ENCODE measurements at places on chromosomes 6 and 20.

DNA sequence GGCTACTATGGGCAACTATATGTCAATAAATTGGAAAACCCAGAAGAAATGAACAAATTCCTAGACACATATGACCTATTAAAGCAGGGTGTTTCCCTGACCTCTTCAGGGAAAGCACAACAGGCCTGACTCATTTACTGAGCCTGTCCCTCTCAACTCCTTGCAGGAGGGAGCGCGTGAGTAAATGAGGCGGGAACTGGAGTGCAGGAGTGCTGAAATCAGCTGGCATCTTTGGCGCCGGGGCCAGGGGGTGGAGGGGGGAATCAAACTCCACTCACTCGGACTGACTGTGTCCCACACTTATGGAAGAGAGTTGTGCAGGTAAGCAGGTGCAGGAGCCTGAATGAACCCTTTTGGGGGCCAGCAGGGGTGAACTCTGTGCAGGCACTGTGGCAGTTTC lies 671.2 kb upstream of the PTCHD4 start:
- no peak for DNase-seq

DNA sequence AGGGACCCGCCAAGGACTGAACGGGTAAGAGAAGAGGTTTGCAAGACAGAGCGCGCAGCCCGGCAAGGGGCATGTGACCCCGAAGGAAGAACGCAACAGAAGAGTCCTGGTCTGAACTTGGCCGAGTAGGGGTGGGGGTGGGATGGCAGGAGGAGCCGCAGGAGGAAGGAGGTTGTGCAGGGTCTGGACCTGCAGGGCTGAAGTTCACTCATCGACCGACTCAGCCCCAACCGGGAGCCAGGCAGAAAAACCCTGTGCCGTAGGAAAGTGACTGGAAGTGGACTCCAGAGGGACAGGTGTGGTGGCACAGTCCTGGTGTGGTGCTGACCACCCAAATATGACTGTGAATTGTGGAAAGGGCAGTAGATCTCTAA lies 15.2 kb downstream of the ADISSP start:
- no peak for DNase-seq

DNA sequence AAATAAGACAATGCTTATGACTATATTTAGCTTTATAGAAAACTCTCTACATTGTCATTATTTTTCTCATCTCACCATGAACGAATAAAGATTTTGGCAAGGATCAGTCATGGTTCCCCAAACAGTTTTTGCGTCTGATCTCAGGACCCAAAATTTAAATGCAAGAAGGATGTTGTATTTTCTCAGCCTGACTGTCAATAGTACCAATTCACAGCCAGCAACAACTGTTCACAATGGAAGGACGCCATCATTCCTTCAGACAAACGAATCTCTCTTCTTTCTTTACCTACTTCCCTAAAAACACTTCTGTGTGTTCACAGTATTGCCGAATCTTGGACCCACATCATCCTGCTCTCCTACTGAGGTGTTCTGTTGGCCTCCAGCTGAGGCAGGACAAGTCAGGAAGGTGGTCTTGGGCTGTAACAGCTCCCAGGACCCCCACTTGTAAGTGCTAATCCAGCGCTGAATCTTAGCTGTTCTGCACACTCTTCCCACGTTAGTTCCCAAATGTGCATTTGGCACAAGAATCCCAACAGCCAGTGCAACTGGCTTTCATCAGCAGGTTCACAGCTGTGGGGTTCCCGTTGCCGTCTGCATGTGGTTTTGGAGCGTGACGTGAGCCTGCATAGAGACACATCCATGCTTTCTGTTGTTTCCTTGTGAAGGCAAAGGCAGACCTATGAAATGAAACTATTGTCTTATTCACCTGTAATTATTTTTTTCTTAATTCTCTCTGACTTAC lies 600.0 kb downstream of the QKI start:
- no peak for DNase-seq

DNA sequence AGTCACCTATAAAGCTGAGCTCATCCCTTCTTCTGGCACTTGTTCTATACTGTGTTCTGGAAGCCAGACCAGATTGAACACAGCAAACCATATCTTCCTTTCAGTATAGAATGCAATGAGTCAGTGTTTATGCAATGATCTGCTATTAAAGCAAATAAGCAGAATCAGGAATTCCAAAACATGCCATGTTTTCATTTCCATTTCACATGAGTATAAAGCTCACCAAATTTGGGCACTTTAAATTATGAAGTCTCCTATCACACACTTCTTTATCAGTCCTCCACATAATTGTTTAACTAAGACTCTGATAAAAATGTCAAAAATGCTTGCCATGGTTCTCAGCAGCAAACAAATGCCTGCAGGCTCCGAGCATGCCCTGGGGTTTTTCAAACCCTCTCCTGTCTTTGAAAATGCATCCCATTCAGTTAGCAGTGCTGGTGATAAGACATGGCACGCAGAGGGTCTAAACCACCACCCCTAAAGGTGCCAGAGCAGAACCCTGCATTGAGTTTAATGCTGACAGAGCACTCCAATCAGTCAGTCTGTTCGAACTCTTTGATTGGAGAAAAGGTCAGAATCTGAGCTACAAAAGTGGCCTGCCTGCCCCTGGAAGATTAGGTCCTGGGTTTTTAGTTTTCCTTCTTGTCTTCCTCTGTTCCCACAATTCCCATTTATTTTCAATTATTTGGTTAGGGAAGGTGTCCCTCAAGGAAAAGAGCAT lies 234.1 kb downstream of the GMPR start:
- DNase-seq = no peak

- DNase-seq = peak; percentile 70
Observed at GRCh38 chr20:50575865-50576720, 65.9 kb downstream of the PTPN1 start.

- DNase-seq = no peak
Observed at GRCh38 chr20:9241232-9241692, 172.4 kb downstream of the PLCB4 start.

DNA sequence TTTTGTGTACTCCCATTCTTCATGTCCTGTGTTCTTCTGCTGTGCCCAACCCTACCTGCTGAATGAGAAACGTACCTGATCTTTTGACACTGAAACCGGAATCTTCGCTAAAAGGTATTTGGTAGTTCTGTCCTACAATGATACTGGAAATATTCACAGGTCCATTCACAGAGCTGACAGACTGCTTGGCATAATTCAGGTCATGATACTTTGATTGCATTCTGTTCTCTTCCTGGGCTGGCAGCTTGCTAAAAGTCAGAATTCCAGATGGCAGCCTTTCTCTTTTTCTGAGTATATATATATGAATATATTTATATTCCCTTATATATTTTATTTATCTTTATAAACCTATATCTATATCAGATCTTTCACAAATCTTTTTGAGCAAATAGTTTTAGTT lies 375.1 kb downstream of the PHF3 start:
- no peak for DNase-seq

- DNase-seq = peak; percentile 40
Observed at GRCh38 chr20:16107172-16107870, 465.9 kb downstream of the KIF16B start.

GRCh38 chr6:14259594-14260152 lies 142.1 kb downstream of the CD83 start:
- DNase-seq = no peak

GRCh38 chr20:21509079-21509596 lies 4.7 kb downstream of the NKX2-2 start:
- no peak for DNase-seq

GRCh38 chr6:144343701-144344428 lies 58.7 kb downstream of the UTRN start:
- DNase-seq = no peak

DNA sequence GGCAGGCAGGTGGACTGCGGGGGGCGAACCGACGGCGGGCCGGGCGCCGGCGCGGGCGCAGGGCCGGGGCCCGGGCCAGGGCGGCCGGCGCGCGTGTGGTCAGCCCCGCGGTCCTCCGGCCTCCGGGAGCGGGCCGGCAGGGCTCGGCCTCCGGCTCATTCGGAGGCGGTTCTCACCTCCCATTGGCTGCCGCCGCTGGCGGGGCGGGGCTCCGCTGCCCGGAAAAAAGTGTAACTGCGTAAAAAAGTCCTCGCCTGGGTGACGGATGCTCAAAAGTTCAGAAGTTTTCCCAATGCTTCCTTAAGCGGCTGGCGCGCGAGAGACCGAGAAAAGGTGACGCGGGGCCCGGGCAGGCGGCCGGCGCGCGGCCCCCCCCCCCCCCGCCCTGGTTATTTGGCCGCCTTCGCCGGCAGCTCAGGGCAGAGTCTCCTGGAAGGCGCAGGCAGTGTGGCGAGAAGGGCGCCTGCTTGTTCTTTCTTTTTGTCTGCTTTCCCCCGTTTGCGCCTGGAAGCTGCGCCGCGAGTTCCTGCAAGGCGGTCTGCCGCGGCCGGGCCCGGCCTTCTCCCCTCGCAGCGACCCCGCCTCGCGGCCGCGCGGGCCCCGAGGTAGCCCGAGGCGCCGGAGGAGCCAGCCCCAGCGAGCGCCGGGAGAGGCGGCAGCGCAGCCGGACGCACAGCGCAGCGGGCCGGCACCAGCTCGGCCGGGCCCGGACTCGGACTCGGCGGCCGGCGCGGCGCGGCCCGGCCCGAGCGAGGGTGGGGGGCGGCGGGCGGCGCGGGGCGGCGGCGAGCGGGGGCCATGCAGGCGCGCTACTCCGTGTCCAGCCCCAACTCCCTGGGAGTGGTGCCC lies at the start of gene FOXC1:
Gene FOXC1, plus strand, starts transcription at position 268 of the 849 bp plus-strand sequence. Its CDS starts 531 bp downstream, at position 799.
- DNase-seq = peak; percentile 39

- DNase-seq = no peak
Observed at GRCh38 chr6:46704562-46704961, 16.9 kb downstream of the TDRD6 start.

- DNase-seq = no peak
Observed at GRCh38 chr6:29791162-29791561, 36.5 kb upstream of the HLA-G start.

DNA sequence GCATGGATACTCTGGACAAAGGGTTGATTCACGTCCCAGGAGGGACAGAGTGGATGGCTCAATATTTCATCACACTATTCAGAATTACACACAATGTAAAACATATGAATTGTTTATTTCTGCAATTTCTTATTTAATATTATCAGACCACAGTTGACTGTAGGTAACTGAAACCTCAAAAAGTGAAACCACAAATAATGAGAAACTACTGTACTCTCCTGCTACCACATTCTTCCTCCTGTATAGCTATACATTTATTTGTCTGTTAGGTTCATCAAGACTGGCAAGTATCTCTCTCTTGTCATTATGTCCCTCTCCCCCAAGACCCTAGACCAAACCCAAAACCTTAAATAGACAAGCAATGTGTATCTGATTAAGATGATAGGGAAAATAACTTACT lies 60.0 kb downstream of the SYCP2 start:
- no peak for DNase-seq

- no peak for DNase-seq
Observed at GRCh38 chr6:39568896-39569295, 156.3 kb downstream of the KIF6 start.

DNA sequence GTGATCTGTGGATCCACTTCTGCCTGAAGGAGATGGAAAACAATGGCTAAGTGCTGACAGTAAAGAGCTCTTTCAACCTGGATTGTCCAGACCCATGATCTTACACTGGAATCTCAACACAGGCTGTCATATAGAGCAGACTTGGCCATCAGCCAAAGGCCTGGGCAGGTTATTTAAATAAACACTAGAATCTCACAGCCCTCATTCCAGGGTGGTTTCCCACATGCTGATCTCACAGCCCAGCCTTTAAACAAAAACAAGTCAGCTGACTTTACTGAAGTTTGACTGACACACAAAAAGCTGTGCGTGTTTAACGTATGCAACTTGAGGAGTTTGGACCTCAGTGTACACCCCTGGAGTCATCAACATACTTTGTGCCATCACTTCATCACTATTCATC lies 28.4 kb downstream of the SYNDIG1 start:
- DNase-seq = peak; percentile 14

GRCh38 chr6:31031095-31031494 lies 20.8 kb downstream of the MUC22 start:
- DNase-seq = no peak

GRCh38 chr6:114810468-114810867 lies 467.6 kb upstream of the HS3ST5 start:
- DNase-seq = no peak

DNA sequence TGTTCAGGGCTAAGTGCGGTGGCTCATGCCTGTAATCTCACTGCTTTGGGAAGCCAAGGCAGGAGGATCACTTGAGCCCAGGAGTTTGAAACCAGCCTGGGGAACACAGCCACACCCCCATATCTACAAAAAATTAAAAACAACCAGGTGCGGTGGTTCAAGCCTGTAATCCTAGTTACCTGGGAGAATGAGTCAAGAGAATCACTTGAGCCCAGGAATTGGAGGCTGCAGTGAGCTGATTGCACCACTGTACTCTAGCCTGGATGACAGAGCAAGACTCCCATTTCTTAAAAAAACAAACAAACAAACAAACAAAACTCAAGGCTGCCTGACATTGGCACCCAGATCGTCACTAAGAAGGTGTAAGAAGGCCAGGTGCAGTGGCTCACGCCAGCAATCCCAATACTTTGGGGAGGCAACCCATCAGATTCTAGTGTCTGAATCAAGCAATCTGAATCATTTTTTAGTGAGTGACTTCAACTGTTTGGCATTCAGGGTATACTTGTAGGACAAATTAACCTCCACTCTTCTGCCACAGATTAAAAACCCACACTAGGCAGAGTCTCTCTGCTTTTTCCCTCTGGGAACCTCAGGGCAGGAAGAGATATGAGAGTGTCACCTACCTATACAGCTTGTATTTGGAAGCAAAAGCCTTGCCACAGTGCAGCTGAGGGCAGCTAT lies 6.1 kb downstream of the PLAGL2 start:
- DNase-seq = no peak

GRCh38 chr6:45310118-45310788 lies 17.9 kb upstream of the RUNX2 start:
- DNase-seq = no peak

DNA sequence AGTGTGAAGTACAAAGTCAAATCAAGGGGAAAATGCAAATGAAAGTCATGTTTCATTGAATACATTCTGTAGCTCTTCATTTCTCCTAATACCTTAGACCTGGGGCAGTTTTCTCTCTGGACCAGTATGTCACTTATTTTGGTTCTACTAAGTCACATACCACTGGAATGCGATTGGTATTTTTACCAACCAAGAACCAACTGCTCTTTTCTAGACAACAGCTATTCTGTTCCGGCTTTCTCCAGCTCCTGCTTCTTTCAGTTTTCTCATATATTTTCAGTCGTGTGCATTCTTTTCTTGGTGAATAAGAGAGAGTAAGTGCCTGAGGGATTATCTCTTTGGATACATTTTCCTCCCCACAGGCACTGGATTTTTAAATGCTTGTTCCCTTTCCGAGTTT lies 39.2 kb upstream of the SPACA1 start:
- no peak for DNase-seq

DNA sequence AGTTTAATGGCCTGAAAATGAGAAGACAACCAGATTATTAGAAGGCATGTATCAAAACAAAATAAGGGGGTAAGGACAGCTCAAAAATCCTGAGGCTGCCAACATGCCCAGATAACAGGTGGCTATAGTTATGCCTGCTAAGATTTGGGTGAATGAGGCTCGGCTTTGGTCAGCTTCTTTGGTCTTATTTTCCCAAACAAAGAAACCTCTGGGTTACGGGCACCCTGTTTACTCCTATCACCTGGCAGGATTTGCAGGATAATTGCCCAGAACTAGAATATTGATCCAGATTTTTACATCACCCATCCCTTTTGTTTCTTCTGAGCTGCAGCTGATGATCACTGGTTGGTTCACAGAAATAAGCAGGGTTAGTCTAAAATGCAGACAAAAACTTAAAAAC lies 74.3 kb downstream of the SLC16A10 start:
- no peak for DNase-seq
